ENCODE measurements at places on chromosomes 6 and 20. TPM values are rescaled to one million over a fixed set of nuclear protein-coding genes. Genes with fewer than 3 reads are reported as not detected.

DNA sequence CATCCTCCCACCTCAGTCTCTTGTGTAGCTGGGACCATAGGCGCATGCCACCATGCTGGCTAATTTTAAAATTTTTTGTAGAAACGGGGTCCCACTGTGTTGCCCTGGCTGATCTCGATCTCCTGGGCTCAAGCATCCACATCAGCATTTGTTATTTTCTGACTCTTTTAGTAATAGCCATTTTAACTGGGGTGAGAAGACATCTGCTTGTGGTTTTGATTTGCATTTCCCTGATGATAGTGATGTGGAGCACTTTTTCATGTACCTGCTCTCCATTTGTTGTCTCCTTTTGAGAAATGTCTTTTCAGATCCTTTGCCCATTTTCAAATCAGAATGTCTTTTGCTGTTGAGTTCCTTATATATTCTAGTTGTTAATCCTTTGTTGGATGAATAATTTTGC is 22.2 kb upstream of the TULP4 start:
- H3K4me1 ChIP-seq = peaks cover 9% of the 10 kb centered on the region
- no peak overlapping the region for H3K27ac ChIP-seq
- no peaks in the 10 kb centered on the region for H3K27me3 ChIP-seq
- no peak overlapping the region for H3K4me3 ChIP-seq
- no peak for DNase-seq

GOPC gene
- total RNA-seq = 30.7 TPM

FAM184A gene
- total RNA-seq = 7.6 TPM

- no peaks in the 10 kb centered on the region for H3K27me3 ChIP-seq
- no peak overlapping the region for H3K4me3 ChIP-seq
- no peak for DNase-seq
Measured at GRCh38 chr6:163984124-163984936, 569.8 kb downstream of the QKI start.

HM13 gene
- 179 TPM for total RNA-seq

PRRT1 gene
- 3.1 TPM for total RNA-seq

DNA sequence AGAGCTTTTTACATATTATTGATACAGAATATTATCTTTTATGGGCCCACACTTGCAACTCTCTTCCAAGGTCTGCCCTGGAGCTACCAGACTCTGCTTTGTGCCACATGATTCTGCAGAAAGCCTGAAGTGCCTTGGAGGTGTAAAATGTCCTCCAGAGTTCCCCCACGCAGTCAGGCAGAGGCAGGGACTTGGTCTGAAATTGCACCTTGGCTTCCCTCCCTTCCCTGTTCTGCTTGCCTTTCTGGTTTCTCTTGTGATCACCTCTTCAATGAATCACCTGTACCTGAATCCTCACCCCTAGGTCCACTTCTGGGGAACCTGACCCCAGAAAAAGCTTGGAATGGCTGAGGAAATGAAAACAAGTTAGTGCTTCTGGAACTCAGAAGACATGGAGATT is 43.0 kb upstream of the TGM2 start:
- H3K36me3 ChIP-seq = no peaks in the 10 kb centered on the region
- DNase-seq = no peak
- no peaks in the 10 kb centered on the region for H3K4me1 ChIP-seq
- H3K27me3 ChIP-seq = peaks cover 27% of the 10 kb centered on the region
- no peak overlapping the region for H3K4me3 ChIP-seq

GRCh38 chr6:41498968-41499599 is 47.1 kb upstream of the FOXP4 start:
- no peak for DNase-seq
- no peaks in the 10 kb centered on the region for H3K36me3 ChIP-seq
- peaks cover 38% of the 10 kb centered on the region for H3K27me3 ChIP-seq
- peak overlapping the region; percentile 65 for H3K27ac ChIP-seq
- H3K4me3 ChIP-seq = peak overlapping the region; percentile 66
- peaks cover 63% of the 10 kb centered on the region for H3K4me1 ChIP-seq

DNA sequence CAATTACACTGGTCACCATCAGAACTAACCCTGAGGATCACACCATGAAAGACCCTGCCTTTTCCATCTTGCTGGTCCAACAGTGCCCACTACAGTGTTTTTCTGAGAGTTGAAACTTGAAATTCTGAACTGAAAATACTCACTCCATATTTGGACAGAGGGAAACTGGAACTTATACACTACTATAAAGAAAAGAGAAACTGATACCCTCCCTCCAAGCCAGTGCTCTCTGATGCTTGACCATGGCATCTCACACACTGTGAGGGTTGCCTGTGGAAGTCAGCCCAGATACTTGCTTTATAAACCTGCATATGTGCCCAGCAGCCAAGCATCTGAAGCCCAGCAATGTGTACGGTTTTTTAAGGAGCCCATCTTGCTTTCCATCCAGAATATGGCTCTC is 108.7 kb downstream of the FOXA2 start:
- H3K4me1 ChIP-seq = no peaks in the 10 kb centered on the region
- peaks cover 88% of the 10 kb centered on the region for H3K27me3 ChIP-seq
- H3K4me3 ChIP-seq = no peak overlapping the region

DNA sequence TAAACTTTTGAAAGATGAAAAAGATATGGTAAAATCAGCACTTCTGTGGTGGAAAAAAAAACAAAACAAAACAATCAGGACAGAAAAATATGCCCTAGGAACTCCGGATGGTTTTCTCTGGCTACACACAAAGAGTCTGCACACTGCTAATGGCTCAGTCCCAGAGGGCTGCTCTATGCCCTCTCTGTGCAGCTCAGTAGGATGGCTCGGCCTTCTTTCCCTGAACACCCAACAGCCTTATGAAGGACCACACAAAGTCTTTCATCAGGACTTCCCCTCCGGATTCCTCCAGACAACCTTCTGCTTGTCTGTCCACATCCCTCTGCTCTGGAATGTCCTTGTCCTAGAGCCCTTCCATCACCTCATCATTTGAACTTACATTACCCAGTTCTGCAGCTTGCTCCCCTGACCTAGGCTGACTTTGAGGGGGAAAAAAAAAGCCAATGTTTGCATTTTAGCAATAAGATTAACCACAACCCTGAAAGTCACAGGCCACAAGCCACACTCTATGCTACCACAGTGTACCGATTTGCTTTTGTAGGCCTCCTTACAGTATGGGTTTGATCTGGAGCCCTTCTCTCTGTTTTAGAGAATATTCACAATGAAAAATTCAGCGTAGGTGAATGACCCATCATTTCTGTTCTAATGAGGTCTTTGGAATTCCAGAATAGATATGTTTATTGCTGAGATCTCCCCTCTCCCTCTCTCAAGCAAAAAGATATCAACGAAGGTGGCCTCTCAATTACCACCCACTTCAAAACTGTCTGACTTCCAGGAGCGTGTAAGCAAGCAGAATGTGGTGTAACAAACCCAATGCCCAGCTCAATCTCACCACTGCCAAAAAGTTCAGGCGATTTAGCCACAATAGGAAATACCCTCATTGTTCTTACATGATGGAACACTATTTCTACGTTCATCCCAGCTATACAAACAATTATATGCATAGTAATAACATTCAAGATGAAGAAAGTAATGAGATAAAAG is 164.0 kb downstream of the GMDS start:
- no peak overlapping the region for H3K27ac ChIP-seq
- H3K4me3 ChIP-seq = no peak overlapping the region
- peaks cover 20% of the 10 kb centered on the region for H3K36me3 ChIP-seq
- H3K4me1 ChIP-seq = peaks cover 5% of the 10 kb centered on the region
- no peak for DNase-seq

GRCh38 chr6:41073968-41074691 is 1.4 kb downstream of the NFYA start:
- peak overlapping the region; percentile 57 for H3K27ac ChIP-seq
- no peak for DNase-seq
- H3K27me3 ChIP-seq = no peaks in the 10 kb centered on the region

PAX1 gene
- not detected for total RNA-seq

KCNB1 gene
- 2.8 TPM for total RNA-seq

- H3K27ac ChIP-seq = no peak overlapping the region
- H3K4me3 ChIP-seq = no peak overlapping the region
- DNase-seq = no peak
- H3K36me3 ChIP-seq = peaks cover 7% of the 10 kb centered on the region
- peaks cover 7% of the 10 kb centered on the region for H3K4me1 ChIP-seq
Measured at GRCh38 chr20:49905415-49906091, 9.8 kb downstream of the SPATA2 start.

ID4 gene
- 106 TPM for total RNA-seq

- H3K4me3 ChIP-seq = no peak overlapping the region
- H3K27me3 ChIP-seq = peaks cover 3% of the 10 kb centered on the region
- H3K27ac ChIP-seq = no peak overlapping the region
- no peak for DNase-seq
Measured at GRCh38 chr6:107064579-107065065, 36.6 kb downstream of the MTRES1 start.

- no peak overlapping the region for H3K27ac ChIP-seq
- H3K4me1 ChIP-seq = no peaks in the 10 kb centered on the region
- DNase-seq = no peak
Measured at GRCh38 chr6:156485150-156485549, 292.0 kb upstream of the ARID1B start.

GRCh38 chr20:38833154-38833856 is 27.8 kb downstream of the PPP1R16B start:
- H3K27me3 ChIP-seq = no peaks in the 10 kb centered on the region
- no peak overlapping the region for H3K27ac ChIP-seq
- H3K4me1 ChIP-seq = no peaks in the 10 kb centered on the region
- no peak overlapping the region for H3K4me3 ChIP-seq
- no peaks in the 10 kb centered on the region for H3K36me3 ChIP-seq

DNA sequence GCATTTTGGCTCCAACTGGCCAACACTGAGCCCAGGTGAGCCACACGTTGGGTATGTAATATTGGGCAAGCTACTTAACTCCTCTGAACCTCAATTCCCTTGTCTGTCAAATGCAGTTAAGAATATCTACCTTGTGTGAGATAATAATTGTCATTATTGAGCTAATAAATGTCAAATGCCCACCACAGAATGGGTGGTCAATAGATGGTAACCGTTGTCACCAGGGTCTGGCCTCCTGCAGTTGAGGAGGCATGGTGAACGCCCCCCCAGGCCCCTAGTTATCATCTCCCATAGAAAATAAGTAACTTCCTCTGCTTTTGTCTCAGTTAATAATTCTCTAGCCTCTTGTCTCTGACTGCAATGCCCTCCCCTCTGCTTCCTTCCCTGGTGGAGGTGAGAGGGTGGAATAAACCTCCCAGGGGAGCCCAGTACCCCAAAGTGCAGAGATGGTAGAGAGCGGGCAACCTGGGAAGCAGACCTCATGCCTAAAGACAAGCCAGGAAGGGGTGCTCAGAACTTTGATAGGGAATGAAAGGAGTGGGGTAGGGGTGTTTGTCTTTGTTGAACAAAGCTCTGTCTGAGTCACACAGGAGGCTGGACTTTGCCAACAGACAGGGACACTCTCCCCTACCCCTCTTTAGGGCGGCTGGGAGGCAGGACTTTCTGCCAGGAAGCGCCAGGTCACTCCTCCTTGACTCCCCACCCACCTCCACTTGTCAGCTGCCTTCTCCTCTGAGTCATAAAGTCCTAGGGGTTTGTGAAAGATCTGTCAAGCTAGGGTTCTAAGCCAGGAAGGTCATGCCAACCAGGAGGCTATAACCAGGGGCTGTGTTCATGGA is 1.3 kb upstream of the UNC5CL start:
- H3K4me3 ChIP-seq = no peak overlapping the region
- no peaks in the 10 kb centered on the region for H3K27me3 ChIP-seq
- H3K4me1 ChIP-seq = no peaks in the 10 kb centered on the region
- H3K27ac ChIP-seq = no peak overlapping the region
- H3K36me3 ChIP-seq = no peaks in the 10 kb centered on the region

CCN5 gene
- total RNA-seq = not detected

DUSP22 gene
- 41.7 TPM for total RNA-seq

DNA sequence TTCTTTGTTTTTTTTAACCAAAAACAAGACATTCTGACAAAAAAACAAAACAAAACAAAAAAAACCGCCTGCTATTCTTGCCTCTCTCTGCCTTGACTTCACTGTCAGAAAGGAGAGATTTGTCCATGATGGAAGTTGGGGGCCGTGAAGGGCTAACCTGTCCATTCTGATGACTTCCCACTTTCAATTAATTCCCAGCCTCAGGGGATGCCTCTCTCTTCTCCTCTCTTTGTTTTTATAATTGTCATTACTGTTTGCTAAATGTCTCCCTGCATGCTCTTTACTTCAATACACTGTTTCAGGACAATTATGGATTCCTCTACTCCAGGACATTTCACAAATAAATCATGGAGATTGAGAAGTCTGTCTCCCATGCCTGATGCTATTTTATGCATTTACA is 130.5 kb upstream of the CNR1 start:
- H3K27ac ChIP-seq = no peak overlapping the region
- no peak for DNase-seq
- no peak overlapping the region for H3K4me3 ChIP-seq
- peaks cover 24% of the 10 kb centered on the region for H3K4me1 ChIP-seq

DNA sequence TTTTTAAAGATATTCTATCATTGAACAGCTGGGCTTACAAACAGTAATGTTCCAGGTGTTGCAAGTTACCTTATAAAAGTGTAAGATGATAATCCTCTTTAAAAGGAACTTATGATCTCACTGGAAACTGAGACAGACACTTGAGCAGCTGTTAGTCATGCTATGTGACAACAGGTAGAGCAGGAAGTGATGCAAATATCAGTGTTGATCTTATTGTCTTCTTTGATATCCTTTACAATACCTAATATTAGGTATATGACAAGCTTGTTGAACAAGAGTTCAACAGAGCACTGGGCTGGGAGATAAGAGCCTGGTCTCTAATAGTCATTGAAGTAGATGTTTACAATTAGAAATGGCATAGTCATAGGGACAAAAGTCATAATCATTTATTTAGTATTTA is 150.0 kb downstream of the UBE3D start:
- peaks cover 11% of the 10 kb centered on the region for H3K36me3 ChIP-seq
- H3K27ac ChIP-seq = no peak overlapping the region
- H3K4me1 ChIP-seq = peaks cover 16% of the 10 kb centered on the region
- DNase-seq = no peak
- no peak overlapping the region for H3K4me3 ChIP-seq

DNA sequence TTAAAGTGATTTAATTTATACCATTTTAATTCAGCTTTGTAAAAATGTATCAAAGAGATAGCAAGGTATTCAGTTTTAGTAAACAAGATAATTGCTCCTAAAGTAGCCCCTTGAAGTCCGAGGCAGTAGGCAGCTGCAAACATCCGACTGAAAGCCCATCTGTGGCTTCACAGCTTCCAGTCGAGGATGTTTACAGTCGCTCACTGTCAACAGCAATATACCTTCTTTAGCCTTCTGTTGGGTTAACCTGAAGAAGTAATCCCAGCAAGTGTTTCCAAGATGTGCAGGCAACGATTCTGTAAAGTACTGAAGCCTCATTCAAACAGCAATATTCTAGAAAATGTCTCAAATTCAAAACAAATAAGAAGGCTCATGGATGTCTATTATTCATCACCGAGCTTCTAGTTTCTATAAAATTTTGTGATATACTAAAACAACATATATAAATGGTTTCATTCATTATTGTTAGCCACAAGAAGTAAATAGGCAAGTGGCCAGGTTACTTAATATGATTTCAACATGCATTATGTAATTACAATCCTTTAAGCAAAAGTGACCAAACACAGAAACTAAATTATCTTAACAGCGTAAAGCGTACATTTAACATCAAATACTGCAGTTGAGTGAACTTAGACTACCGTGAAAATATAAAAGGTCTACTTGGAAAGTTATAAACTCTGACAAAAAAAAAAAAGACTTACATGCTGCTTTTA is 115.0 kb downstream of the OGFRL1 start:
- no peak for DNase-seq
- H3K27ac ChIP-seq = peak overlapping the region; percentile 35
- H3K4me3 ChIP-seq = no peak overlapping the region
